HTR-8/SVneo (cell line): ENCODE measurements at places on chromosomes 12 and 14.

- no peak for DNase-seq
These were observed 14.5 kb downstream of the EGLN3 start for GRCh38 chr14:33936391-33936790.

DNA sequence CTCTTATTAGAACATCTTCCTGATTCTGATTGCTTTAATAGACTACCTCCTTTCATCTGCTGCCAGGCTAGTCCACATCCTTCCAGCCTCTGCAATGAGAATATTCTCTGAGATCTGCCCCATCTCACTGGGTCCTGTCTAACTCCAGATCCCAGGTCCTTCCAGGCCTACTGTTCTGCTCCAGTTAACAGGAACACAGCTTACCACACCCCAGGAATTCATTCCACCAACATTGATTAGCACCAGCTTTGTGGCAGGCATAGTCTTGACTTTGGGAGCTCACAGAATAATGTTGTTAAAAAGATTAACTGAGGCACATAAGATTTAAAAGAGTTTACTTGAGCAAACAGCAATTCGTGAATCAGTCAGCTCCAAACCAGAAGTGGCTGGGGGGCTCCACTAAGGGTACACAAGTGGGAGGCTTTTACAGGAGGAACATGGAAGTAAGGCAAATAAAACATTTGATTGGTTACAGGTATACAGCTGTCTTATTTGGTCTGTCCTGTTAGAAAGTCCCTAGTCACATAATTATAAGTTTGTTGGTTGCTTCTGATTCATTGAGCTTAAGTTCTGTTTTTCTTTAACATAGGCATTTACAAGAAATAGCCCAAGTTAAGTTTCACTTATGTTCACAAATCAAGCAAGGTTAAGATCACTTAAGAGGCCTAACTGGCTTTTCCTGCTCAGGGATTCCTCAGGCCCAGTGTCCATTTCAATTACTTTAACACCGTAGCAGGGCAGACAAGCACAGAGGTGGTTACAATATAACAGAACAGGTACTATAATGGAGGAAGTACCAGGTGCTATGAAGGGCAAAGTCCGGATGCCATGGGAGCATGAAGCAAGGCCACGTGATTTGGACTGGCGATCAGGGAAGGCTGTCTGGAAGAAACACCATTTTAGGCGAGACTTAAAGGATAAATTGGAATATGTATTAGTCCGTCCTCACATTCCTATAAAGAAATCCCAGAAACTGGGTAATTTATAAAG, 12.2 kb upstream of the MYH7 start:
- DNase-seq, result no peak

- DNase-seq, result peak; percentile 41
These were observed 17.0 kb downstream of the NFYB start for GRCh38 chr12:104121001-104121400.

DNA sequence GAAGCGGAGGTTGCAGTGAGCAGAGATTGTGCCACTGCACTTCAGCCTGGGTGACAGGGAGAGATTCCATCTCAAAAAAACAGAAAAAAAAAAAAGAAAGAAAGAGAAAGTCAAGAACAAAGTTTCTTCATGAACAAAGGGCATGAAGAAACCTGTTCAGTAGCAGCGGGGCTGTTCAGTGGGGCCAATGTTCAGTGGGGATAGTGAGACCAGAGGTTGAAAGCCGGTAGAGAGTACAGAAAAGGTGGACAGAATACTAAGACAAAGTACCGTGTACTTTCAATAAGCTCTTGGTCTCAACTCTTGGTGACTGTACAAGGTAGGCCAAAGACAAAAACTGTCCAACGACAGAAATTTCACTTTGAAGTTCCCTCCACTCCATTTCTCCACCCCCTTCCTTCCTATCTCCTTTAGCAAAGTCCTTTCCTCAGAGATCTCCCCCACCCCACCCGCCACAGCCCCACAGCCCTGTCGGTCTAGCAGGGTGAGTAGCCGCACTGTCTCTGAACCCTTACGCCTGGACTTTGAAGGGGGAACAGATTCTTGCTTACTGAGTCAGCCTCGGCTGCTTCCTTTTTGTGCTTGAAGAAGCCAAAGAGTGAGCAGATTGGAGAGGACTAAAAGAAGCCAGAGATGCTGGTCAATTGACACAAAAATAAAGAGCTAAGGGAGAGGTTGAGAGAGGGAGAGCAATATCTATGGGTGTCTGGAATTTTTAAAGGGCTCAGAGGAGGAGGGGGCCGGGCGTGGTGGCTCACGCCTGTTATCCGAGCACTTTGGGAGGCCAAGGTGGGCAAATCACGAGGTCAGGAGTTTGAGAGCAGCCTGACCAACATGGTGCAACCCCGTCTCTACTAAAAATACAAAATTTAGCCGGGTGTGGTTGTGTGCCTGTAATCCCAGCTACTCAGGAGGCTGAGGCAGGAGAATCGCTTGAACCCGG, 44.2 kb upstream of the FOS start:
- peak; percentile 94 for DNase-seq

DNA sequence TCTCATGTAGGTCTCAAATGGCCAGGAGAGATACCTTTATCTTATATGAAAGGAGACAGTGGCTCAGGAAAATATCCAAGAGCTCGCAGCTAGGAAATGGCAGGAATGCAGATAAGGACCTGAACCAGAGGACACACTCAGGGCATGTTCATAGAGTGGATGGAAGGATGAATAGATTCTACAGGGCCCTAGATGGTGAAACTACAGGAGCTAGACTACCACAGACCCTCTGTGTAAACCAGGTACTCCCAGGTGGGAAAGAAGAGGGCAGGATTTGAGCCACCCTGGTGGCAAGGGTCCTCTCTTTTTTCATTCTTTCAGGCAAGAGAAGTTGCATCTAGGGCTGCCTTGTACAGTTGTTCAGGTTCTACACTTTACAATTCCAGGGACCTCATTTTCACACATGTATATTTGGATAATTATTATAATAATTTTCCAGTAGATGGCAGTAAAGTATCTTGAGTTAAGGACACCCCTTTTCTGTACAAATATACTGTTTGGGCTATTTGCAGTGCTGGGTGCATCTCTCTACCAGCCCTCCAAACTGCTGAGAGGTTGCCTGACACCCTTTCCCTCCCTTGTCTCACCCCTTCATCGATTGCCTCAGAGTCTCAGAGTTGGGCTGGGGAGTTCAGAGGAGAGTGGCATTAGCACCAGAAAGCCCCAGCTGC, 10.5 kb upstream of the ZDHHC22 start:
- DNase-seq, result peak; percentile 81

DNA sequence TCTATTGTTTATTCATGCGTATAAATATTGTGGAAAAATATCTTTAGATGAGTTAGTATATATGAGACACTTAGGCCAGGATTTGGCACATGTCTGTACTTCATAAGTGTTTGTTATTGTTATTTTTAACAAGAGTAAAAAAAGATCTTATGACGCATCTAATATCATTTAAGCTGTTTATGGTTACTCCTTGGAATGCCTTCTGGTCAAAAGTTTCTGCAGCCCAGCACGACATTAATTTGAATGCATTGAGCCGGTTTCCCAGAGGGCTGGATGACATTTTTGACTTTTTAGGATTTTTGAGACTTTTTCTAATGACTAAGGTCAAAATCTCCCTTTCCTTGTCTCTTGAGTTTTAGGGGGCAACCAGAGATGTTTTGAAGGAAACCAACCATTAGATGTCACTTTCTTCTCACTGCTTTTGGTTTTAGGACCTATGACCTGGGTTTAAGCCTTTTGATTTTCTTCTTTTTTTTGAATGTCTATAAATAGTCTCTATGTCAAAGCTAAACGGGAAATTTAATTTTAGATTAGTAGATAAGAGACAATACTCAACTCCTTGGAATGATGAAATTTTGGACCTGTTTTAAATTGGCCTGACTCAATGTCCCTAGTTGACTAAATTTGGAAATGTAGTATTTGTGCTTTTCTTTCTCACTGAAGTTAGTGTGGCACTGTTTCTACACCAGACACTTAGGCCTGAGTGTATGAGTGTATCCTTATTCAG, 215.5 kb downstream of the AEBP2 start:
- DNase-seq, result no peak

DNA sequence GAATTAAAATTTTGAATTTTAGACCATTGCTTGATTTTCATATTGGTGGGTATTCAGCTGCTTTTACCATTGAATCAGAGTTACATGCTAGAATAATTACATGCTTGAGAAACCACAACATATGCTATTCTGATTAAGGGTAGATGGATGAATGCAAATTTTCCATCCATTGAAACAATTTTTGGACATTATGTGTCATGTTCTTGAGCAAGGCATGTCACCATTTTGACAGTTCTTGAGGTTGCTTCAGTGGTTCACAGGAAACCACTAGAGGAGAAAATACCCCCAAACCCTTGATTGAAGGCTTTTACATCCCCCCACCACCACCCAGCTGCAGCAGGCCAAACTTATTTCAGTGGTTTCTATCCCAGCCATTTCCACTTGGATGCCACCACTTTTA, 13.5 kb downstream of the UBR7 start:
- no peak for DNase-seq

DNA sequence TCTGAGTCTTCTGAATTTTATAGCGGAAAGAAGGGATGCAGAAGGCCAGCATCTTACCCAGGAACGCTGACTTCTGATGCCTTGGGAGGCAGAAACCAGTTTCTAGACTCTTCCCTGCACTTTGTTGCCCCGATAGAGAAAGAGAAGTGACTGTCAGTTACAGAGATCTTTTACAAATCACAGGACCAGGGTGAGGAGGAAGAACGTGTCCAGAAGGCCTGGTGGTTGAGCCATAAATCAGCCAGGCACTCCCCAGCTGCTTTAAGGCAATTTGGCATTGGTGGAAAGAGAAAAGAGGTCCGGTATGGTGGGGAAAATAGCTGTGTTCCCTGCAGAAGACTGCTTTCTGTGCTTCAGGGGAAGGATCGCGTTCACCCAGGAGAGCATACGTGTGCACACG, 88.7 kb upstream of the KCNA1 start:
- no peak for DNase-seq

GRCh38 chr14:54567224-54567638, 303 bp downstream of the SAMD4A start:
- DNase-seq, result no peak

DNA sequence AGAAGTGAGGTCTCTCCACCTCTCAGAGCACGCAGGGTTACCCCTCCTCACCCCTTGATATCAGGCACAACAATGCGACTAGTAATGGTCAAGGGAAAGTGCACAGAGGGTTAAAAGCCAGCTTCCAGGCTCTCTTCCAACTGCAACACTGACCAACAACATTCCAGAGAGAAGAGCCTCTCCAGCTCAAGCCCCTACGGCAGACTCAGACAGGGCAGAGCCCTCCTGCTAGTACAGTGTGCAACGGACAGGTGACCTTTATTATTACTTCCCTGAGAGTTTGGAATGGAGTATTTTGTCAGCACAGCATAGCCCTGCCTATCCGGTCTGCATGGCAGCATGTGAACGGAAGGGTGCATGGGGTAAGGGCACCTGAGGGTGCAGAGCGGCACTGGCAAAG, 73.0 kb downstream of the PTPN21 start:
- no peak for DNase-seq

- no peak for DNase-seq
These were observed 8.9 kb upstream of the TAS2R46 start for GRCh38 chr12:11070999-11071398.

- DNase-seq, result no peak
These were observed 178.9 kb downstream of the KLHL28 start for GRCh38 chr14:44782775-44783238.

DNA sequence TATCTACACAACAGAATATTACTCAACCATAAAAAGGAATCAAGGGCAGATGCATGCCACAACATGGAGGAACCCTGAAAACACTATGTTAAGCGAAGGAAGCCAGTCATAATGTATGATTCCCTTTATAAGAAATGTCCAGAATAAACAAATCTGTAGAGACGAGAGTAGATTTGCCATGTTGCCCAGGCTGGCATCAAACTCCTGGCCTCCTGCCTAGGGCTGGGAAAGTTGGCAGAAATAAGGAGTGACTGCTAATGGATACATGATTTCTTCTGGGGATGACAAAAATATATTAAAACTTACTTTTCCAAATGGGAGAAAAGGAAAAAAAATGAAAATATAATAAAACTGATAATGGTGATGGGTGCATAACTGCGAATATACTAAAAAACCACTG, 10.9 kb downstream of the CLIP1 start:
- no peak for DNase-seq

DNA sequence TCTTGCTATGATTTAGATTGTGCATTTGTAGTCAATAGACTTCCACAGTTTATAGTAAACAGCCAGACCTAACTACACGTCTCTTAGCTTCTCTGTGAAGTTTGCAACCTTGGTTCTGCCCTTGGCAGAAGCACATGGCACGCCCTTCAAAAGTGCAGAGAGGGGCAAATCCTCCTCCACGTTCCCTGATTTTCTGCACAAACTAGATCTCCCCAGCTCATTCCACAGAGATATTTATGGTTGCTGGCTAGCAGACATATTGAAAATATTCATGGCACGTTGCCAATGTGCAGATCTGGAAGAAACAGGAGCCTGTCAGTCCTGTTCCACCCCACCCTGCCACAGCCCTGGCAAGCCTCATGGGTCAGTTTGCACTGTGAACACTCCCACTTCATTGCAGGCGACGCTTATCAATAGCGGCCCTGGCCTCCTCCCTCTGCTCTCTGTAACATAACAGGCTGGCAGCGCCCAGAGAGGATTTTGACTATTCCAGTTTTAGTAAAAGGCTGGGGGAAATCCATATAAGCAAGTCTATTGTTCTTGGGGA, 6.5 kb upstream of the LGALS3 start:
- no peak for DNase-seq

- DNase-seq, result no peak
These were observed 782.5 kb downstream of the TMEM121 start for GRCh38 chr14:106308839-106309389.

GRCh38 chr14:95885866-95886265, 9.2 kb downstream of the TUNAR start:
- no peak for DNase-seq

DNA sequence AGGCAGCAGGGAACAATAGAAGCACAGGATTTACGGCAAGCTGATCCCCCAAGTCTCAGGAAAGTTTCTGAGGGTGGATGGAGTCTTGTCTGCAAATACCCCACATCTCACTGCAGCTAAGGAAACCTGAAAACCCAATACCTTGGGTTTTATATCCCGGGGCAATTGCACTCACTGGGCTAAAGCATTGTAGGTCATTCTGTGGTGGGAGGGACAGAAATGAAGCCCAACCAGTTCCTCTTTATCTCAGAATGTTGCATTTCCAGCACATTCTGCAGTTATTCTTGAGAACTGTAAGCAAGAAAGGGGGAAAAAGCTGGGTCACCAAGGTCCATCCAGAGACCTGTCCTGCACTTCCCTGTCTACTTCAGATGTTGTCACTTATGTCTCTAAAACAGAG, 39.8 kb downstream of the C12orf42 start:
- DNase-seq, result no peak

GRCh38 chr14:68972507-68973218, 6.4 kb downstream of the ACTN1 start:
- DNase-seq, result no peak

- peak; percentile 89 for DNase-seq
These were observed 16.3 kb downstream of the DYNC1H1 start for GRCh38 chr14:101980700-101981099.

- DNase-seq, result no peak
These were observed 286.4 kb upstream of the PRKD1 start for GRCh38 chr14:30214014-30214413.

- peak; percentile 50 for DNase-seq
These were observed at the start of gene CPNE8 for GRCh38 chr12:38905480-38906351. TSS of gene CPNE8 (minus strand) at chr12:38905591. CDS start at chr12:38905534, 57 bp downstream.

- no peak for DNase-seq
These were observed 330.2 kb downstream of the ZFP36L1 start for GRCh38 chr14:68462683-68463082.
